ENCODE measurements at places on chromosomes 11 and 22.

GRCh38 chr11:66032957-66033735 lies 6.9 kb upstream of the CATSPER1 start:
- DNase-seq: no peak

GRCh38 chr11:67062526-67063373 lies 6.1 kb downstream of the RHOD start:
- DNase-seq: no peak

GRCh38 chr11:1127664-1128162 lies 30.0 kb upstream of the MUC5AC start:
- no peak for DNase-seq

DNA sequence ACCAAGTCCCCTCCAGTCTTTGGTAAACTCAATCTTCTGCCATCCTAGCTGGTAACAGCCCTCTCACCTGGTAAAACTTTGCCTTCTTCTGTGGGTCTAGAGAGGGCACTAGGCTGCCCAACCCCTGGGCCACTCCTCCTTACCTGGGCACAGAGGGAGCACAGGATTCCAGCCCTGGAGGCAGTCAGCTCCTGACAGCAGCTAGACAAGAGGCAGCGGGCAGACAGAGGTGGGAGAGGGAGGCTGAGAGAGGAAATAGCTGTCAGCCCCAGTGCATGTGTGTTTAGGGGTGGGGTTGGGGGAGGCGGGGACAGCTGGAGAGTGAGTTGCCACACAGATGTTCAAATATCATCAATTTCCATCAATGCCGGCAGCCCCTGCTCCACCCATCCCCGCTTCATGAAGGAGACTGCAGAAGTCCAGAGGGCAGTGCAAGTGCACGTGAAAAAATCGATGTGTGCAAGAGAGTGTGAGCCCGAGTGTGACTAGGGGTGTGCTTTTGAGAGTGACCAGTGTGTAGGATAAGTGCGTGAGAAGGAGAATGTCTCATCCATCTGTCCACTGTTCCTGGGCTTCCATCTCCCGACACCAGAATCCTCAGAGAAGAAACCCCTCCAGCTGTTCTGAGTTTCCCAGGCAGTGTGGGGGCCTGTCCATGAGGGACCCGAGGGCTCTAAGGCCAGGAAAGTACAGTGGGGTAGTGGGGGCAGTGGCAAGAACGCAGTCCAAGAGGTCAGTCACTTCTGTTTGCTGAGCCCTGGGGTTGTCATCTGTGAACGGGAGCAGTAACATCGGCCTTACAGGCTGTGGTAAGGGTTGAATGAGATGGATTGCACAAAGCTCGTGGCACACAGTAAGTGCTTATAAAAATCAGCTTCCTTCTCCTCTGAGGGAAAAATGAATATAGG lies at the start of gene PTGDR2:
Gene PTGDR2, minus strand, starts transcription at position 225 of the 908 bp plus-strand sequence. CDS start 2,228 bp downstream, outside the sequence.
- no peak for DNase-seq

DNA sequence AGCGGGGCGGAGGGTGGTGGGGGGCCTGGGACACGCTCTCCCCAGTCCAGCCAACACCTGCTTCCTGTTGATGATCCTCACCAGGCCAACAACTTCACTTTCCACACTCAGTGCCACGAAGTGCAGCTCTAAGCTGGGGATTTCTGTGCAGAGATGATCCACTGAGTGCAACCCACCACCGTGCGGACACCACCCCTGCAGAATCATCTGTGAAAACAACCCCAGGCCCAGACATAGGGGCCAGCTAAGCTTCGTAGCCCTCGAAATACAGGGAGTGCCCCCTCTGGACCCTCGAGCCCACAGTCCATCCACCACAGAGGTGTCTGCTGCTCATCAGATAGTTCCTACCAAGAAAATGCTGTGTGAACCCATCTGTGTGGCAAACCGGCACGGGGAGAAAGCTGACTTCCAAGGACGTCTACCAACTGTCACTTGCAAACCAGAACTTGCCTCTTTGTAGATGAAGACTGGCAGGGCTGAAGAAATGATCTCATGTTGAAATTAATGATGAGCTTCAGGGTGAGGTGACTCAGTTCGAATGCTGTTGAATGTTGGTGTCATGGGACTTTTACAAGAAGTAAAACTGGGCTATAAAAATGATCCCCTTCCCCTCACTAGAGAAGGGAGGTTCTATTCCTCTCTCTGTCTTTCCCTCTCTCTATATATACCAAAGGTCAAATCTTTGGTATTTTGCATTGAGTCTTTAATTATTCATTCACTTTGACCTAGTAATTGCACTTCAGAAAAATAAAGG lies 73.4 kb downstream of the MYEOV start:
- DNase-seq: no peak

DNA sequence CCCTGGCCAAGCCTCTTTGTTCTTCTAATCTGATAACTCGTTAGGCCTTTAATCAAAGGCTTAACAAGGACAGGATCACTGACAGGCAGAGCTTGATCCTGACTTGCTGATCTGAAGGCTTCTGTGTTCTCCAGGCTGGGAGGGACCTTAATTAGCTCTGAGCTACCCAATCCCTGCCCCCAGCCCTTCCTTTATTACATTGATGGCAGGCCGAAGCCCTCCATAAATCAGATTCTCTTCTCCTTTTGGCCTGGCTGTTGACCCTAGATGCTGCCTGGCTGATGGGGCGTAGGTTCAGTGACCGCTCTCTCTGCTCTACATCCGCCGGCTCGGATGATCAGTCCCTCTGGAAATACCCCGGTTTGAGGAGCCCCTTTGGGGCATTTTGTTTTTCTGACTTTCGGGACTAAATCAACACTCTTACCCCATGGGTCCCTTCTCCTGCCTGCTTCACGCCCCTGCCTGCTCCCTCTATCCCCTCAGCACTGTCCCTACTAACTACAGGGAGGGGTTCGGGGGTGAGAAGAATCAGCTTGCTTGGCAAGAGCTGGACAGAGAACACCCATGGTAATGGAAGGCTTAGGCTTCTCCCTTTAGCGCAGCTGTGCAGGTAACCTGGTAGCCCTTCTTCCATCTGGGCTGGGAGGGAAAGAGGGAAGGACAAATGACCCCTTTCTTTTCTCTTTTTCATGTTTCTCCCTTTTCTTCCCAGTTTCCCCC lies 10.0 kb upstream of the RRM1 start:
- no peak for DNase-seq

GRCh38 chr11:113991170-113991569 lies 16.3 kb downstream of the HTR3A start:
- no peak for DNase-seq

GRCh38 chr22:48858121-48858520 lies 969.6 kb downstream of the BRD1 start:
- DNase-seq: no peak

- DNase-seq: no peak
These were observed 92.9 kb upstream of the KCNA4 start for GRCh38 chr11:30109774-30110173.

DNA sequence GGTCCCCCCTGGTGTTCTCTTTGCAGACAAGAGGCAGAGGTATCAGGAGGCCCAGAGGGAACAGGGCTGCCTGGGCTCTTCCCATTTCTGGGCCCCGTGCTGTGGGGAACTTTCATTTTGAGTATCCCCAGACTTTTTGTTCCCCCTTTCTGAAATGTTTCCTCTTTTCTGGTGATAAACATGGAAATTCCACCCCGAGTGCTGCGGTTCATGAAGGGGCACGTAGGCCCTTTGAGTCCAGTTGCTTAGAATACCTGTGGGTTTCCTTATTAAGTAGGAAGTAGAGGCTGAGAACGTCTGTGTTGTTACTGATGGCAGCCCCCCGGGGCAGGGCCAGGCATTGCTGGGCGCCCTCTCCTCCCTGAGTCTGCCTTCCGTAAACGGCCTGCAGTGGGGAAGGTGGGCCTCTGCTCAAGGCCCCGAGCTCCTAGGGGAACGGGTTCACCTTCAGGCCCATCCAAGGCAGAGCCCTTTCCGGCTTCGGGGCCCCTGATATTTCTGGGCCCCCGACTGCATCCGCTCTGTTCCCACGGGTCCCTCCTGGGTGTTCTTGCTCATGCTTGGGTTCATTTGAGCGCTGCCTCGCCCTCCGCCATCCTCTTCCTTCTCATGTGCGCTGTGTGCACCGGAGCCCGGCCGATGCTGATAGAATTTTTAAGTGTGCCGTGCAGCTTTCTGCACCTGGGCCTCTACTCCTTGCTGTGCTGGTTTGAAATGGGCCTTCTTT lies 12.0 kb downstream of the TBC1D22A start:
- no peak for DNase-seq

- DNase-seq: no peak
These were observed 41.1 kb upstream of the TPBGL start for GRCh38 chr11:75199412-75199955.

GRCh38 chr11:47553406-47553743 lies 443 bp upstream of the CELF1 start:
- DNase-seq: no peak

DNA sequence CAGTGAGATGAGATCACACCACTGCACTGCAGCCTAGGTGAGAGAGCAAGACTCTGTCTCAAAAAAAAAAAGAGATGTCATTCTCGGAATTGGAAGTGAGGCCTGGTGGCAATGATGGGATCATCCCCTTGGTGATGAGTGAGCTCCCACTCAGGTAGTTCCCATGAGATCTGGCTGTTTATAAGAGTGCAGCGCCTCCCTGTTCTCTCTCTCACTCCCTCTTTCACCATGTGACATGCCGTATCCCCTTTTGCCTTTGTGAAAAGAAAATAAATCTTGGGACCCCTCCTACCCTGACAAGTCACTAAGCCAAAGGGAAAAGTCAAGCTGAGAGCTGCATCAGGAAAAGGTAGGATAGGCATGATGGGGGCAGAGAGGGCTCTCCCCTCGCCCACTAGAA lies 28.8 kb downstream of the ZNF70 start:
- peak; percentile 24 for DNase-seq

GRCh38 chr22:38104084-38104483 lies 6.4 kb downstream of the BAIAP2L2 start:
- no peak for DNase-seq

- DNase-seq: no peak
These were observed 48.7 kb downstream of the LDLRAD3 start for GRCh38 chr11:35992548-35992947.

- no peak for DNase-seq
These were observed 70.7 kb upstream of the THY1 start for GRCh38 chr11:119493712-119494111.

GRCh38 chr22:49040754-49041467 lies 786.8 kb downstream of the BRD1 start:
- no peak for DNase-seq

DNA sequence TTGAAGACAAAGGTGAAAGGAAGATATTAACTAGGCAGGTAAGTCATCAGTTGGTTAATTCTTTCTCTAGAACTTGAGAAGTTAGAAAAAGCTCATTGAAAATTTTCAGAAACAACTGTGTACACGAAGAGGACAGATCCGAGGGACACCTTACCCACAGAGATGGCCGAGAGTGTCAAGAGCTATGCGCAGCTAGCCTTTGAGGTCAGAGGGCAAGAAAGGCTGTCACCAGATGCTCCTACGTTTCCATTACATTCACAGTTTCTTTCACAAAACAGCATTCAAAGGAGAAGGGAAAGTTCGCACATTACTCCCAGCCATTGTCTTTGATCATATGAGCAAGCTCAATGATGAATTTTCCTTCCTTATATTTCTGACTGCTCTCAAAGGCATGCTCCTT lies 34.8 kb downstream of the YPEL1 start:
- DNase-seq: no peak

GRCh38 chr11:102704841-102705240 lies 728 bp downstream of the MMP27 start:
- DNase-seq: no peak

GRCh38 chr22:40076702-40077645 lies 82.2 kb downstream of the FAM83F start:
- DNase-seq: no peak

- no peak for DNase-seq
These were observed 103.0 kb downstream of the KCNQ1 start for GRCh38 chr11:2547806-2548205.

GRCh38 chr22:31046539-31047226 lies 34.4 kb upstream of the SMTN start:
- no peak for DNase-seq

DNA sequence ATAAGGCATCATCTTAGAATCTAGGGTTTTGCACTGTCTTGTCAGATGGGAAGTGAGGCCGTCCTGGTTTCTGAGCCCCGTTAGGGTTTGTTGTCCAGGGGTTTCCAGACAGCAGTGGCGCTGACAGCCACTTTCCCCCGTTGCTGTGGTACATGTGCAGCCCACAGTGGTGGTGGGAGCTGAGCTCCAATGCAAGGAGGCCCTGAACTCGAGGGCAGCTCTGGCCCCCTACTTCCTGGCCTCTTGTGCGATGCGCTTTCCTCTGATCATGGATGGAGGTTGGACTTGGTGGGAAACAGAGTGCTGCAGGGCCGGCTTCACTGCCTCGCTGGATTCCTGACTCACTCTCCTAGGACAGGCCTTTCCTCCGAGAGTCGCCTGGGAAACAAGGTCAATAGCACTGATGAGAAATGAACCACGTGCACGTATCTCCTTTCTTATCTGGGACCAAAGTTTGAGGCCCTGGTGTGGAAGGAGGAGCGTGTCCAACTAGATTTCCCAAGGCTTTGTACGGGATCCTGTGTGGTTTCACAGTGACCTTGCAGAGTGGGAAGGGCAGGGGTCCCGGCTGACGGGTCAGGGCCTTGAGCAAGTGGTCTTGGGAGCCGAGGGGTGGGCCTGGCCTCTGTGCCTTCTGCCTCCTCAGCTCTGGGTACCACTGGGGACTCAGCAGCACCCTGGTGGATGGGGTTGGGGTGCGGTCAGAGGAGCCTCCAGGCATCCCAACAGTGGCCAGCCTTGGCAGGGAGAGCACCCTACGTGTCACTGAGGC lies 3.7 kb downstream of the PHRF1 start:
- no peak for DNase-seq

- no peak for DNase-seq
These were observed 66.1 kb upstream of the OR5AN1 start for GRCh38 chr11:59292611-59293010.

- DNase-seq: no peak
These were observed 156.2 kb downstream of the NAV2 start for GRCh38 chr11:19868871-19869270.

DNA sequence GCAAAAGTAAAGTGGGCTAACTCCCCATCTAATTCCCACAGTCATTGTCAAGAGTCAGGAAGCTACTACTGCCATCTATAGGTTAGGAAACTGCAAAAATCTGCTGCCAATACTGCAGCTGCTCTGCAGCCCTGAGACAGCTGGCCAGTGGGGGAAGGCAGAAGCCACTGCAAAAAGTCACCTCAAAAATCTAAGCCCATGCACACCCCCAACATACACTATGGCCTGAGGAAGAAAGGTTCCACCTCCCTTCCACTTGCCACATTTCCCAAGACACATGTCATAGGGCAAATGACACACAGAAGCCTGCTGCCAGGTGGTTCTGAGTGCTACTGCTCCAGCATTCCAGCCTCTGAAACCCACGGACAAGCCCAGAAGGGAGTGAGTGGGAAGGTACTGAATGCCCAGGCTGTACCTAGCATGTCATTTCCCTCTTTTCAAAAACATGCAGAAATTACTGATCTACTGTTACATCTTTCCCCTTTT lies 36.9 kb downstream of the DGCR2 start:
- no peak for DNase-seq

GRCh38 chr11:46834821-46835220 lies 11.3 kb downstream of the CKAP5 start:
- no peak for DNase-seq

Data from NCI-H2171 (cell line).